ENCODE measurements at places on chromosomes 2 and 18.
A peak's percentile ranks its signal among the peaks of the same experiment; 100 is the strongest.

DNA sequence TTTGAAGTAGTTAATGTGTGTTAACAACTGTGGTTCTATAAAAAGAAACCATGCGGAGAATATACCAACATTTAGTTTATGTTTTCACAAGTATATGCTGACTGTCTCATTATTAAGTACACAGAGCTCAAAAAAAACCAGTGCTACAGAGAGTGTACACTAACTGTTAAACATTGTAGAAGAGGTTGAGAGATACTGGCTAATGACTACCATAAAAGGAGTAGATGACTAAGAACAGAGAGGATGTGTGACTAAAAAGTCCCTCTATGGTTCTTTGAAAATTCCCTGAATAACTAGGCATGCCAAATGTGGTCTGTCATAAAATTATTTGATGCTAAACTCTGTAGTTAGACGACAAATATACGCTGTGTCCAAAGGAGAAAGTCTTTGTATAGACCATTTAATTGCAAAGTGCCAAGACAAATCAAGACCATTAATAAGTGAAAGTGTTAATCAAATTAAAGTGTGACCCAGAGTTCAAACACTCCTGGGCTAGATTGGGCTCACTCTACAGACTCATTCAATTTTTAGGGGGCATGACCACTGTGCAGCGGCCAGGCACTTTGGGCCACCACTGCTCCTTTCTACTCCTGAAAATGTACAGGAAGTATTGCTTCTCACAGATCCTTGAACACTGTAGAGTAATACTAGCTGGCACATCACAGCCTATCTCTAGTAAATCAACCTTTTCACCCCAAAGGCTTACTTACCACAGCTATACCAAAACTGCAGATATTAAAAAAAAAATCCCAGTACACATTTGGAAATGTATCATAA lies 45.1 kb upstream of the SERTAD2 start:
- DNase-seq = peak; percentile 80

GRCh38 chr2:128366713-128367511 lies 48.2 kb upstream of the HS6ST1 start:
- DNase-seq = no peak

- no peak for DNase-seq
Observed at GRCh38 chr18:68569936-68570335, 145.0 kb downstream of the TMX3 start.

GRCh38 chr18:57353940-57354461 lies 1.6 kb downstream of the ST8SIA3 start:
- peak; percentile 35 for DNase-seq

DNA sequence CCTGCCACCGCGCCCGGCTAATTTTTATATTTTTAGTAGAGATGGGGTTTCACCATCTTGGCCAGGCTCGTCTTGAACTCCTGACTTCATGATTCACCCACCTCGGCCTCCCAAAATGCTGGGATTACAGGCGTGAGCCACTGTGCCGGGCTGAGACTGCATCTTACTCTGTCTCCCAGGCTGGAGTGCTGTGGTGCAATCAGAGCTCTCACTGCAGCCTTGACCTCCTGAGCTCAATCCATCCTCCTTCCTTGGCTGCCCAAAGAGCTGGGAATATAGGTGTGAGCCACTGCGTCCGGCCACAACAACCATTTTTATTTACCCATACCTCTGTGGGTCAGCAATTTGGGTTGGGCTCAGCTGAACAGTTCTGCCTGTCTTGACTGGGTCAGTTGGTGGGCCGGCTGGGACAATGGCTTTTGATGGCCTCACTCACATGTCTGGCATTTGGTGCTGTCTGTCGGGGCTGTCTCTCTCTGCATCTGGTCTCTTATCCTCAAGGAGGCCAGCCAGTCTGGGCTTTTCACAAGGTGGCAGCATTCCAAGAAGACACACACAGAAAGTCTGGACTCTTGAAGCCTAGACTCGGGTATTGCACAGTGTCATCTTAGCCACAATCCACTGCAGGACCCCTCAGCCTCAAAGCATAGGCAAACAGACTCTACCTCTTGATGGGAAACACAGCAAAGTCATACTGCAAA lies 116.8 kb upstream of the GATA6 start:
- DNase-seq = no peak

DNA sequence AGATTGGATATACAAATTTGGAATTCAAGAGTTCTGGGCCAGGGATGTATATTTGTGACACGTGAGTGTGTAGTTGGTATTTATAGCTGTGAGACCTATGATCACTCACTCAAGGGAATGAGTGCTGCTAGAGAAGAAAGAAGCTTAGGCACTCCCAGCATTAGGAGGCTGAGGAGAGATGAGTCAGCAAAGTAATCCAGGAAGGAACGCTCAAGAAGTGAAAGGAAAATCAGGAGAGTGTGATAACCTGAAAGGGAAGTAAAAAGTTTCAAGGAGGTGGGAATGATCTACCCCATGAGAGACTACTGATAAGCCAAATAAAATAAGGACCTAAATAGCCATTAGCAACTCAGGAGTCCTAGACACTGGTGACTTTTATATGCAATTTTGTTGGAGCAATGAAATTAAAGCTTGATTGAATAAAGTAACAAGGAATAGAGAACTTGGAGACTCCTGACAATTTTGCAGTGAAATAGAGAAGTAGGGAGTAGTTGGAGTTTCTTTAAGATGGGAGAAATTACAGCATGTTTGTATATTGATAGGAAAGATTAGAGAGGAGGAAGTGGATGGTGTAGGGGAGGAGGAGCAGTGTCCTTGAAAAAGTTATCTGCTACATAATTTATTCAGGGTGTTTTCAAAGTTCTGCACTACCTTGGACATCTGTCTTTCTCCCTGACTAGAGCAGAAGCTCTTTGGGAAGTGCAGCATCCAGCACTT lies 89.9 kb downstream of the UBE2E3 start:
- DNase-seq = peak; percentile 77

DNA sequence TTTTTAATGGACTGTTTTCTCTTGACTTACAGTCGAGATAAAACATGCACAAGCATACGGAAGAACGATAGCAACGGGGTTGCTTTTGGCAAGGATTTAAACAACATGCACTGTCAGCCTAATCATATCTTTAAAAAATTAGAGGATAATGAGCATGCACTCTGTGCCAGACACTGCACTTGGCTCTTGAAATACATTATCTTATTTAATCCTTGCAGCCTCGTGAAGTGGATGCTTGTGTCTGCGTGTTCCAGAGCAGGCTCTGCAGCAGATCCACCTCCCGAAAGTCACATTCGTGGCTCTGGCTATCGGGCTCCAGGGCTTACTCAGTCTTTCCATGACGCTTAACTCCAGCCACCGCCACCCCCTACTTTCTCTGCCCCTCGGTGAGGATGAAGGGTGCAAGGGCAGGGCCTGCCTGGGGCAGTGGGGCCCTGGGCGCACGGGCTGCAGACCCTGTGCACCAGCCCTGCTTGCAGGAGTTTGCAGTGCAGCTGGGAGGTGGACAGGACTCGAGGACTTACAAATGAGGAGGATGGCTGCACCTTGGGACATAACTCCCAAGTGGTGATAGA lies 61.7 kb downstream of the ACKR3 start:
- no peak for DNase-seq

DNA sequence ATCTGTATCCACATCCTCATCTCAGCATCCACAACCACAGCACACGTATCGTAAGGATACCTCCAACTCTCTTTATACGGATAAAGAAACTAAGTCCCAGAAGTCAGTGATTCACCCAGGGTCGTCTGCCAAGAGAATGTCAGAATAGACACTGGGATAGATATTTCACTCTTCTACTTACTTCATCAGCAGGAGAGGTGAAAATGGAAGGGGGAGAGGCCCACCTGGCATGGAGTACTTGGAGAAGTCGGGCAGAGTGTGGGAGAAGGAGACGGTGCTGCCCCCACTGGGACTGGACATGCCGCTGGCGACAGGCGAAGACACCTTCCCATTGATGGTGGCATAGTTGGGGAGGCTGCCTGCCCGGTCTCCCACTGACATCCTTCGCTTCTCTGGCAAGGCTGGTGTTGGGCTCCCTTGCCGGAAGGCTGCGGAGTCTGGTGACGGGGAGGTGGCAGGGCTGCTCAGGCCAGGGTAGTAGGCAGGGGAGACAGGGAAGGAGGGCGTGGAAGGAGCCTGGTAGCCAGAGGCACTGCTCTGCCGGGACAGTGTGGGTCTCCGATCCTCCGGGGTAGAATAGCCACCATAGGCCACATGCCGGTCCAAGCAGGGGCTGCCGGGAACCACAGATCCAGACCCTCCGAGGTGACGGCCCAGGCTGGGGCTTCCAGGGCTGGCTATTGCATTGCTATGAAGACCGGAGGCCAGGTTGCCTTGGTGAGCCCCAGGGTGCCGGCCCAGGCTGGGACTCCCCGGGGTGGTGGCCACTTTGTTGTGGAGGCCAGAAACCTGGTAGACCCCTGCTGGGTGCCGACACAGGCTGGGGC lies 185.1 kb downstream of the TNS1 start:
- no peak for DNase-seq

DNA sequence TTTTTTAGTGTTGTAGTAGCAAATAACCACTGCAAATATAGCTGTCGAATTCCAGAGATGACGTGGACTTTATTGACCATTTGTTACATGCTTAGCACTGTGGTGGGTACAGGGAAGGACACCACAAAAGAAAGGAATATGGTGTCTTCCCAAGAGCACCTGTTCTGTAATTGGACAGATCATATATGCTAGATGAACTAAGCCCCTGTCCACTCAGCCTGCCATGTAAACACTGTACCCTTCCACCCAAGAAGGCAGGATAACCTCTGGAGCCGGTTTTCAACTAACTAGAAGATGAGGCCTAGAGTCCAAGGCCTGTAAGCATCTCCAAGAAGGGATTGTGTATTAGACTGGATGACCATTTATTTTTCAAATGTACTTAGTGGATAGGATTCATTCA lies 44.1 kb downstream of the COX7A2L start:
- DNase-seq = no peak

DNA sequence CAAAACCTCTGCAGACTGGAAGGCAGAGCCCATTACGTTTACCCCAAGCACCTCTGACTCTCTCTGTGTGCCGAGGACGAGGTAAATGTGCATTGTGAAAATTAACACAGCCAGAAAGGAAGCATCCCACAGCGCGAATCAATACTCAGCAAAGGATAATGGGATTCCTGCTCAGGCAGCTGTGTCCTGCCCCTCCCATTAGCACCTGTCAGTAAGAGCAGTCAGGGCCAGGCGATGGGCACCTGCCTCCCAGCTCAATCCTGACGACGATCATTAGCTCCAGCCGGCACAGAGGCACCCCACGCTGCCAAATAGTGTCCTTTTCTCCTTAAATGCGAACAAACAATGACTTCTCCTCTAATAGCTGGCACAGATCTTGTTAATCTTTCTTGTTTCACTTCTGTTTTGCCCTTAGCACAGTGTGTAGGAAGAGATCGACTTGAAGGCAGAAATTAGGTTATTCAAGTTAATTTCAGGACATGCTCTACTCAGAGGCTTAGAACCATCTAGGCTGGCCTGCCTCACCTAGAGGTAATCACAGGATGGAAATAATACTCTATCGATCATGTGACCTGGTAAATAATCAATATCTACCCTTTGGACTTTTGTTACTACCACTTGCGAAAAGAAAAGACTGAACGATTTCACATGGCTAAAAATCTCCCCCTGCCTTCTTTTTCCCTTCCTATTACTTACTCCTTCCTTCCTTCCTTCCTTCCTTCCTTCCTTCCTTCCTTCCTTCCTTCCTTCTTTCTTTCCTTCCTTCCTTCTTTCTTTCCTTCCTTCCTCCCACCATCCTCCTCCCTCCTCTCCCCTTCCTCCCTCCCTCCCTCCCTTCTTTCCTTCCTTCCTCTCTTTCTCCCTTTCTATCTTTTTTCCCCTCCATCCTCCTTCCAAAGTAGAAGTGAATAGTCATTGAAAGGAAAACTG lies 487.9 kb upstream of the ID2 start:
- no peak for DNase-seq

DNA sequence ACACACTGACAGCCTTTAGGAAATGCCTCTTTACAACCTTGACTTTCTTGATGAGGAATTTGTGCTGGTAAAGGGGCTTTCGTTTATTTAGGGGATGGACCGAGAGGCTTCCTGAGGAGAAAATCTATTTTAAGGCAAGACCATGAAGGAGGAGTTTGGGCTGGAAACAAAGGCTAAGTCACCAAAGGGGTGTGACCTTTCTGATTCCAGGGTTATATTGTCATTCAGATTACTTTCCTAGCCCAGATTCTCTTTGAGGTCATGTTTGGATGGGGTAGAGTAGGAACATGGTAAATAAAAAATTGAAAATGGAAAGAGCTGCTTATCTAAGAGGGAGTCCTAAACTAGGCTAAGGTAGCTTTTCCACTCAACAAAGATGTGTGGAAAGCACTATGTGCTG lies 77.1 kb upstream of the UGP2 start:
- no peak for DNase-seq

GRCh38 chr2:43906448-43907109 lies 67.8 kb downstream of the ABCG8 start:
- DNase-seq = no peak

DNA sequence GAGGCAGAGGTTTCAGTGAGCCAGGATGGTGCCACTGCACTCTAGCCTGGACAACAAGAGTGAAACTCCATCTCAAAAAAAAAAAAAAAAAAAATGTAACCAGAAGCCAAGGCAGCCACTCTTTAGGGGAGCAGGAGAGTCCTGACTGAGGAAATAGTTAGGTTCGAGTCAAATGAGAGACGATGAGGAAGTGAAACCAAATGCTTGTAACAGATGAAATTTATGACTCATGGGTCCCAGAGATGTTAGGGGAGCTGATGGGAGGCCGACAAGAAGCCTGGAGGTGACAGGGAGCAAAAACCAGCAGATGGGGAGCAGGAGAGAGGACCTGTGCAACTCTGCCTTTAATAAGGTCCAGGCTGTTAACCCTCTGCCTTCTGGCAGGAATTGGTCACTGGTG lies 756.1 kb upstream of the DDX18 start:
- no peak for DNase-seq

DNA sequence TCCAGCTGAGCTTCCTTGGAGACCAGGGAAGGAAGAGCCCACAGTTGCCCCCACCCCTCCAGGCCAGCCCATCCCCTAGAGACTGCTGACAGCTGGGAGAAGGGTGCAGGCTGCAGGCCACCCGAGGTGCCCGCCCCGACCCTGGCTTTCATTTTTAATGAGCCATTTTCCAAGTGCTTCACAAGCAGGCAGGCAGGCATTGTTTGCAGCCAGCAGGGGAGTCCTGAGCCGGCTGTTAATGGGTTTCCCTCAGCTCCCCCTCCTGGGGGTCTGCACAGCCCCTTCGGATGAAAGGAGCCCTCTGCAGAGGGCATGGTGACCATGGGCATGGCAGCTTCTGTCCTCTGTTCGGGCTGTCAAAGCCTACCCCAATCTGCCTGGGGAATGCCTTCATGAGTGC lies 94.5 kb downstream of the ZBTB7C start:
- no peak for DNase-seq

Data from fibroblast of lung (primary cell).